ENCODE measurements at places on chromosomes 5 and 9. TPM values are rescaled to one million over a fixed set of nuclear protein-coding genes. Genes with fewer than 3 reads are reported as not detected.
A peak's percentile ranks its signal among the peaks of the same experiment; 100 is the strongest.

GRCh38 chr9:125604196-125604595 is 102.8 kb downstream of the MAPKAP1 start:
- DNase-seq: no peak

- DNase-seq: no peak
Measured at GRCh38 chr9:110712955-110713354, 44.4 kb downstream of the MUSK start.

GRCh38 chr5:76582230-76583162 is 40.7 kb downstream of the F2RL2 start:
- DNase-seq: no peak

DNA sequence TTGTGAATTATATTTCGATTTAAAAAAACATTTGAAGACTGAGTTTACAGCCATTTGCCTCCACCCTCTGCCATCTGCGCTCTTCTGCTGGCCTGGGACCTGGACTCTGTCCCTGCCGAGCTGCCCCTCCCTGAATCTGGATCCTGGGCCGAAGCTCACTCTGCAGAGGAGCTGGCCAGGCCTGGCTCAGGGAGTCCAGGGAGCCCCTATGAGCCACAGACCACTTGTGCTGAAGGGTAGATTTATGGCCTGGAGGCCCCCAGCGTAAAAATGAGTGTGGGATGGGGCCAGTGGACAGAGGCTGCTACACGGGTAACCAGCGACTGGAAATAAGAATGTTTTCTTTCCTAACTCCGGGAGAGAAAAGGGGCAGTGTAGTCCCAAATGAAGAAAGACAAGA is 129.8 kb downstream of the FGF18 start:
- DNase-seq: no peak

CRHBP gene
- total RNA-seq: not detected

MSX2 gene
- total RNA-seq: 2.0 TPM

- DNase-seq: peak; percentile 86
Measured at GRCh38 chr5:43039471-43040286, 440 bp downstream of the ANXA2R start.

All from SK-MEL-5 (cell line).